Endothelial cell (in vitro differentiated cells): ENCODE measurements at places on chromosomes 16 and 17.

- peaks cover 14% of the 10 kb centered on the region for H3K27me3 ChIP-seq
- H3K27ac ChIP-seq = peak overlapping the region; percentile 90
- DNase-seq = no peak
- peaks cover 19% of the 10 kb centered on the region for H3K4me1 ChIP-seq
These were observed 14.6 kb upstream of the CLEC10A start for GRCh38 chr17:7094652-7095019.

DNA sequence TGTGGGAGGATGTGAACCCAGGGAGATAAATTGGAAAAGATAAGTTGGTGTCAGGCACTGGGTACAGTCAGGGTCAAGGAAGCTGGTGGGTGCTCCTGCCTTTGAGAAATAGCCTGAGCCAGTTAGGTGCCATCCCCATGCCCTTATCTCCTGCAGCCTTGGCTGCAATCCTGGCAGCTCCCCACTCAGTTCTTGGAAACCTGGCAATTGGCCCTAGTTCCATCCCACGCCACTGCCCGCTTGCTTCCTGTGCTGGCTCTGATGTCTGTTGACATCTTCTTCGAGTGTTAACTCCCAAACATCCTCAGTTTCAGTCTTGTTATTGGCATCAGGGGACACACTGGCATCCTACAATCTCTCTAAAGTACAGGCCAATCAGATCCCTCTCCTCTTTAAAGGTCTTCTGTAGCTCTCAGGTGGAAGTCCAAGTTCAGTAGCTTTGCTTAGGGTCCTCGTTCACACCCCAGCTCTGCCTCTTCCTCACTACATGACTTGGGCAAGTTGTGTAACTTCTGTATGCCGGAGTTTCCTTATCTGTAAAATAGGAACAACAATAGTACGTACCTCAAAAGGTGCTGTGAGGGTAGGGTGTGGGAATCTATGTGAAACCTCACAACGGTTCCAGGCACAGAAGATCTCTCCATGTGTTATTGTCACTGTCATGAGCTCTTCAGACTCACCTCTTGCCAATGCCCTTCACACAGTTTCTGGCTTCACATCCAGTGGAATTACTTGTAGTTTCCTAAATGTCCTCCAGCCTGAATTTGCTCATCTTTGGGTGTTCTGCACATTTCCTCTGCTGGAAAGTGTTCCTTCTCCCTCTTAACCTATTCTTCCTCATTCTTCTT lies 13.5 kb upstream of the PRKAR1A start:
- no peaks in the 10 kb centered on the region for H3K4me1 ChIP-seq
- H3K4me3 ChIP-seq = no peak overlapping the region
- no peak overlapping the region for H3K27ac ChIP-seq
- H3K36me3 ChIP-seq = no peaks in the 10 kb centered on the region
- no peak for DNase-seq
- H3K27me3 ChIP-seq = peaks cover 13% of the 10 kb centered on the region

DNA sequence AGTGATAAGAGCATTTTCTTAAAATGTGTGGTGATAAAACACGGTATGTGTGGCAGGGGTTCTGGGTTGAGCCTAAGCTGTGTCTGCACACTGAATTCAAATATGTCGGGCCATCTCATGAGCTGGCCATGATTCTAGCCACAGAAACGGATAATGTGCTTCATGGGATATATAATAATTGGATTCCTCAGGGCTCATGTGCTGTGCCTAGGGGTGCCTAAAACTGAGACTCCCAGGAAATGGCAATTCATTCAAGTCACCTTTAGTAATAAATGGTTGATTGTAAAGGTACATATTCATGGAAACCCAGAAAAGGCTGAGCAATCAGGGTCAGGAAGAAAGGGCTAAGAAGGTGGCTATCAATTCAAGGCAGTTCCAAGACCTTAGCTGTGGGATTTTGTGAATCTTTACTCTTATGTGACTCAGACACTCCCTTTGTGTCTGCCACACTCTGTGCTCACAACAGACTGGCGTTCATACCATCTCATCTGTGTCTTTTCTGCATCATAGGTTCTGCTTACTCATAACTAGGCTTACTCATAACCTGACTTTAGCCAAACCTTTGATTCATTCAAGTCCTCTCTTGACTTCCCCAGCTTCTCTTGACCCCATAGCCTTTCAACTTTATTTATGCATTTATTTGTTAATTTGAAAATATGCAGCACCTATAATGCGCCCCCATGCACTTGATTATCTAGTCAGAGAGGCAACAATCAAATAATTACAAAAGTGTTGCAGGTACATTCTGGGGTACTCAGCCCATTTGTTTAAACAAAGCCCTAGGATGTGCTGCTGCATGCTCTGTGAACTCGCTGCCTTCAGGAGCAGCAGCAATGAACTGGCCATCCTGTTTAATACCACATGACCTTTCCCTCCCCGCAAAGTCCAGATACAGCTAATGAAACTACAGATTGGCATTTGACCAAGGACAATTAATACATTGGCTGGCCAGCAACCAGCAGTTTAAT lies 28.4 kb upstream of the MED13 start:
- DNase-seq = no peak
- no peak overlapping the region for H3K27ac ChIP-seq
- no peak overlapping the region for H3K4me3 ChIP-seq
- no peaks in the 10 kb centered on the region for H3K4me1 ChIP-seq
- no peaks in the 10 kb centered on the region for H3K36me3 ChIP-seq

GRCh38 chr16:576197-576822 lies 6.5 kb downstream of the PIGQ start:
- peaks cover 8% of the 10 kb centered on the region for H3K27me3 ChIP-seq

DNA sequence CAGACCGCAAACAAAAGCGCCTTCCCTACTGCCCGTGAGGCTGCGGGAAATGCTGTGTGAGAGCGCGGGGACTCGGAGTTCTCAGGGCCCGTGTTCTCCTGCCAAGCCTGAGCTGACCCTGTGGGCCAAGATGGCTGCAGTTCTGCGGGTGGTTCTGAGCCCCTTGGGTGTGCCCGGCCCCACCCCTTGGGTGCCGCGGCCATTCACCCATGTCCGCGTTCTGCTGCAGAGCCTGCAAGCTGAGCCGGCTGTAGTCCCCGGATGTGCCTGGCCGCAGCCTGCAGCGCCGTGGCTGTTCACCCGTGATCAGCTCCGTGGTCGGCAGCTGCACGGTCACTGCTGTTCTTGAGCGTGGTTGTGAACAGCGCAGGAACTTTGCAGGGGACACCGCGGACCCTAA lies 20.0 kb downstream of the ACSF3 start:
- H3K27me3 ChIP-seq = peaks cover 10% of the 10 kb centered on the region
- peaks cover 3% of the 10 kb centered on the region for H3K4me1 ChIP-seq
- no peak for DNase-seq

DNA sequence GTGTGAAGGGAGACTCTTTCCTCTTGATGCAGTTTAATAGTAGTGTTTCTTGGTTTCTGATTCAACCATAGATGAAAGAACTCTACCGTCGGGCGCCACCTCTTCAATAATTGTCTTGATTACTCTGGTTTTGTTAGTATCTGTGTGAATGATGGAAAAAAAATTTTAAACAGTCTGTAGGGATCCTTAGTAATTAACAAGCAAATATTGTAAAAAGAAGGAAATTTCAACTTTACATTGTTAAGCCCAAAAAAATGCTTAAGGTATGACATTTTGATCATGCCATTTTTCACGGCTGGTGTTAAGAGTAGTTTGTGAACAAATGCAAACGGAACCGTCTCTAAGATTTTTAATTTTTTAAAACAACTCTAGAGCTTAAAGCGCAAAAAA lies 4.1 kb downstream of the KRT10 start:
- no peak for DNase-seq
- H3K4me3 ChIP-seq = peak overlapping the region; percentile 98
- H3K27me3 ChIP-seq = no peaks in the 10 kb centered on the region
- peaks cover 30% of the 10 kb centered on the region for H3K4me1 ChIP-seq

GRCh38 chr17:4440690-4441686 lies 7.2 kb downstream of the SPNS3 start:
- no peak for DNase-seq
- H3K27ac ChIP-seq = no peak overlapping the region
- H3K27me3 ChIP-seq = peaks cover 6% of the 10 kb centered on the region
- H3K36me3 ChIP-seq = no peaks in the 10 kb centered on the region
- peaks cover 3% of the 10 kb centered on the region for H3K4me1 ChIP-seq

- H3K36me3 ChIP-seq = no peaks in the 10 kb centered on the region
- H3K27me3 ChIP-seq = peaks cover 3% of the 10 kb centered on the region
- peaks cover 14% of the 10 kb centered on the region for H3K4me1 ChIP-seq
- DNase-seq = no peak
These were observed 180.0 kb downstream of the CHD9NB start for GRCh38 chr16:52872731-52873130.

- peaks cover 5% of the 10 kb centered on the region for H3K4me1 ChIP-seq
- no peak for DNase-seq
- H3K4me3 ChIP-seq = peak overlapping the region; percentile 10
- peaks cover 4% of the 10 kb centered on the region for H3K36me3 ChIP-seq
- H3K27ac ChIP-seq = no peak overlapping the region
These were observed 25.2 kb downstream of the DNAH2 start for GRCh38 chr17:7742729-7743128.

DNA sequence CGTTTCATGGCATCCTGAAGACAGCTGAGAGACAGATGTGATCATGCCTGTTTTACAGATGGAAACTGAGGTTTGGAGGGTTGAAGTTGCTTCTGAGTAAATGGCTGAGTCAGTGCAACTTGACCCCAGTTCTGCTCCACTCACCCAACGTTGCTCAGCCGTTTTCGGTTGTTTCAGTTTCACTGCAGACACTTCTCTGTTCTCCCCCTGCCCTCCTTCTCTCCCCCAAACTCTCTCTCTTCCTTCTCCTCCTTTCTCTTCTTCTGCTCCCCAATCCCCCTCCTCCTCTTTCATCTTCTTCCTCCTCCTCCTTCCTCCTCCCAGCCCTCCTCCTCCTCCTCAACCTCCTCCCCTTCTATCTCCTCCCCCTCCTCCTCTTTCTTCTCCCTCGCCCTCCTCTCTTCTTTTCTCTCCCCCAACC lies 9.4 kb upstream of the CEP20 start:
- DNase-seq = no peak
- no peak overlapping the region for H3K4me3 ChIP-seq
- no peaks in the 10 kb centered on the region for H3K36me3 ChIP-seq

GRCh38 chr16:89134269-89134668 lies 37.3 kb upstream of the CDH15 start:
- no peak overlapping the region for H3K4me3 ChIP-seq
- no peak for DNase-seq
- peaks cover 29% of the 10 kb centered on the region for H3K36me3 ChIP-seq

DNA sequence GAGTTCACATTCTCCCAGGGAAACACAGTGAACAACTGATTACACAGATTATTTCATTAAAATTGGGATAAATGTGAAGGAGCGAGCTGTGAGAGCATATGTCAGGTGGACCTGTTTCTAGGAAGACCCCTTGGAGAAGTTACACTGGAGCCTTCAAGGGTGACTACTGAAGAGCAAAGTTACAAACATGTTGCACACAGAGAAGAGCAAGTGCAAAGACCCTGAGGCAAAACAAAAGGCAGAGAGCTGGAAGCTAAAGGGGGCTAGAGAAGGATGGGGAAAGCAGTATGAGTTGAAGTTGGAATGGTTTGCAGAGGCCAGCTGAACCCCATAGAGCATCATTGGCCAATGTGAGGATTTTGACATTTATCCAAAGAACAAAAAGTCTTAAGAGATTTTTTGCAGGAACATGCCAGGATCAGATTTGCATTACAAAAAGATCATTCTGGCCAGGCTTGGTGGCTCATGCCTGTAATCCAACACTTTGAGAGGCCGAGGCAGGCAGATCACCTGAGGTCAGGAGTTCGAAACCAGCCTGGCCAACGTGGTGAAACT lies 14.1 kb downstream of the PDZD9 start:
- no peaks in the 10 kb centered on the region for H3K27me3 ChIP-seq
- peaks cover 20% of the 10 kb centered on the region for H3K36me3 ChIP-seq
- H3K27ac ChIP-seq = no peak overlapping the region
- no peak for DNase-seq
- H3K4me1 ChIP-seq = peaks cover 13% of the 10 kb centered on the region

- H3K36me3 ChIP-seq = no peaks in the 10 kb centered on the region
- H3K27ac ChIP-seq = no peak overlapping the region
- DNase-seq = no peak
- peaks cover 2% of the 10 kb centered on the region for H3K27me3 ChIP-seq
- no peak overlapping the region for H3K4me3 ChIP-seq
These were observed 24.5 kb downstream of the STXBP4 start for GRCh38 chr17:54992797-54993639.

DNA sequence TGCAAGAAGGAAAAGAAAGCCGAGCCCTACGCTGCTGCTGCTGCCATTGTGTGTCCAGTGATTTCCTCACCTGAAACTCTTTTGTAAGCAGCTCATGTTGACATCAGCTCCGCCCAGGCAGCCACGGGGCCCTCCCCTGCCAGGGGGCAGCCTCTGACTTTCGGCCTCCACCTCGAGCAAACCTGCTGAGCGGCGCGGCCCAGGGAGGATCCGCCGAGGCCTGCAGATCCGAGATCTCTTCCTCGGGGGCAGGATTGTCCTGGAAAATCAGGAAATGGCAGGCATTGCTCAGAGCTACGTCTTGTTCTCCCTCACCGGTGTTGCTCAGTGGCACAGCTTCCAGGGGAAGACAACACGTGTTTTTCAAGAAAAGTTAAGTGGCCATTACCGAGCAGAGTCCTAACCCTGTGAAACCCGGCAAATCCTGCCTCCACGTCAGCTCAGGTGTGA lies 35.6 kb upstream of the ZNF750 start:
- peaks cover 37% of the 10 kb centered on the region for H3K4me1 ChIP-seq
- peaks cover 3% of the 10 kb centered on the region for H3K27me3 ChIP-seq
- H3K27ac ChIP-seq = peak overlapping the region; percentile 54
- peaks cover 32% of the 10 kb centered on the region for H3K36me3 ChIP-seq
- peak; percentile 56 for DNase-seq

- H3K4me3 ChIP-seq = peak within 1 kb of the TSS; percentile 84
- H3K36me3 ChIP-seq = no peaks in the 10 kb centered on the region
- H3K27me3 ChIP-seq = peaks cover 5% of the 10 kb centered on the region
- no peaks in the 10 kb centered on the region for H3K4me1 ChIP-seq
- no peak within 1 kb of the TSS for H3K27ac ChIP-seq
These were observed at the start of gene CRYM for GRCh38 chr16:21277927-21278706. Gene CRYM (minus strand): TSS chr16:21278290. CDS start chr16:21278251, 39 bp downstream.

- H3K27ac ChIP-seq = no peak overlapping the region
- peaks cover 11% of the 10 kb centered on the region for H3K36me3 ChIP-seq
- peaks cover 2% of the 10 kb centered on the region for H3K4me1 ChIP-seq
- no peak overlapping the region for H3K4me3 ChIP-seq
These were observed 43.1 kb downstream of the ARSG start for GRCh38 chr17:68334393-68334792.

GRCh38 chr17:76121932-76122430 lies 18.4 kb upstream of the EXOC7 start:
- H3K27me3 ChIP-seq = peaks cover 9% of the 10 kb centered on the region
- peaks cover 18% of the 10 kb centered on the region for H3K4me1 ChIP-seq
- H3K27ac ChIP-seq = no peak overlapping the region
- no peak overlapping the region for H3K4me3 ChIP-seq
- no peaks in the 10 kb centered on the region for H3K36me3 ChIP-seq
- DNase-seq = no peak
